ENCODE measurements at places on chromosomes 16 and 17. TPM values are rescaled to one million over a fixed set of nuclear protein-coding genes. Genes with fewer than 3 reads are reported as not detected.

- DNase-seq = no peak
Observed at GRCh38 chr17:71764505-71764904, 356.3 kb upstream of the SOX9 start.

DNA sequence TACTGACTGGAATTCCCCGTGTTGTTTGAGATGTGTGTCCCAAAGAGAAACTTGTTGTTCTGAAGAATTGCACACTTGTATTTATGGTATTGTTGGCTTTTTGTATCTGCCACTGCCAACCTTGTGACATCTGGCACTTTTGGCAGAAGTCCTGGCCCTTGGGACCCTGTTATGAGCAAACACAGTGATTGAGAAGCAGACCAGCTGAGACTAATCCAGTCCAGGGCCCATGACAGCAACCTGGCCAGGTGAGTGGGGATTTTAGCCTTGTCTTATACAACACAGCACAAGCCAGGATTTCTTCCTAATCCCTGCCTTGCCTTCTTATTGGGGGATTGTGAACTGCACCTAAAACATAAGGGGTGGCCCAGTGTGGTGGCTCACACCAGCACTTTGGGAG is 80.0 kb downstream of the NTN1 start:
- DNase-seq = no peak

- no peak for DNase-seq
Observed at GRCh38 chr17:7715936-7716886, 1.3 kb upstream of the DNAH2 start.

- no peak for DNase-seq
Observed at GRCh38 chr17:67718325-67718941, 697 bp downstream of the NOL11 start.

- DNase-seq = no peak
Observed at GRCh38 chr16:84569382-84569987, 48.4 kb downstream of the COTL1 start.

GRCh38 chr16:309476-309875 is 26.5 kb downstream of the PDIA2 start:
- peak; percentile 59 for DNase-seq

DNA sequence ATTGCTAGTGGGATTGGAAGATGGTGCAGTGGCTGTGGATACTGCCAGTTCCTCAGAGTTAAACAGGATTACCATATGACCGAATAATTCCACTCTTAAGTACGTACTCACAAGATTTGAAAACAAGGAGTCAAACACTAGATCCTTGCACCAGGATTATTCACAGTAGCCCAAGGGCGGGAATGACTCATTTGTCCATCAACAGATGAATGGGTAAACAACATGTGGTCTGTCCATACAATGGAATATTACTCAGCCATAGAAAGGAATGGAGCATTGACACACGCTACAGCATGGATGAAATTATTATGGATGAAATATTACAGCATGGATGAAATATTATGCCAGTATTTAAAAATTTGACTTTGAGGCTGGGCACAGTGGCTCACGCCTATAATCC is 9.1 kb upstream of the MAPK8IP3 start:
- no peak for DNase-seq

GRCh38 chr16:3187798-3188674 is at the start of gene OR1F1:
OR1F1 (plus strand) TSS chr16:3188204.
- DNase-seq = peak; percentile 86

DNA sequence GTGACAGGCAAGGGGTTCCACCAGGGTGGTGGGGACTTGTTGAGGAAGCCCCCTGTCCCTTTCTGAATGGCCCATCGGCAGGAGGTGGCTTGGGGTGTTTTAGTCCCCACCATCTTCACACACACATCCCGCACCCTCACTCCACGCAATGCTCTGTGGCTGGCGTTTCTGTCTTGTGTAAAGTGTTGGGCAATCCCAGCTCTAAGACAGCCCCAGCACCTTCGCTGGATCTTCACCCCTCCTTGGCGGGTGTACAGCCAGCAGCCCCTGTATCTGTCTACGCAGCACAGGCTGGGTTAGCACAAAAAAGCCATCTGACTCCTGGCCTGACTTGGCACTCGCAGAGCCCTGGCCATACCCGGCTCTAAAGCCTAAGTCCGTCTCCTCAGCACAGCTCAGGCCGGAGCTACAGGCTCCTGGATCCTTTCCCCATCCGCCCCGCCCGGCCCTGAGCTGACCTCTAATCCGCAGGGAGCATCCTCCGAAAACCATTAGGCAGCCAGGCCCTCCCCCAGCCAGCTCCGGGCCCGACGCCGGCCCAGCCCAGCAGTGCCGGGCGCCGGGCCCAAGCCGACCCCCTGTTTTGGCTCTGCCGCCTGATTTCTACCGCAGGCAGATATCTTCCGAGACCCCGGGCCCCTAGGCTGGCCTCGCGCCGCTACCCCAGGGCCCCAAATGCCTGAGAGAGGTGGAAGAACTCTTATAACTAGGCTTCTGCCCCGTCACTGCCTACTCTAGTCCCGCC is 42.4 kb upstream of the TAC4 start:
- DNase-seq = no peak

GRCh38 chr16:66342294-66342900 is 24.1 kb upstream of the CDH5 start:
- peak; percentile 29 for DNase-seq

GRCh38 chr17:9768381-9768934 is 22.9 kb downstream of the DHRS7C start:
- no peak for DNase-seq

GRCh38 chr17:65690626-65691310 is 129.3 kb upstream of the AXIN2 start:
- DNase-seq = no peak

DNA sequence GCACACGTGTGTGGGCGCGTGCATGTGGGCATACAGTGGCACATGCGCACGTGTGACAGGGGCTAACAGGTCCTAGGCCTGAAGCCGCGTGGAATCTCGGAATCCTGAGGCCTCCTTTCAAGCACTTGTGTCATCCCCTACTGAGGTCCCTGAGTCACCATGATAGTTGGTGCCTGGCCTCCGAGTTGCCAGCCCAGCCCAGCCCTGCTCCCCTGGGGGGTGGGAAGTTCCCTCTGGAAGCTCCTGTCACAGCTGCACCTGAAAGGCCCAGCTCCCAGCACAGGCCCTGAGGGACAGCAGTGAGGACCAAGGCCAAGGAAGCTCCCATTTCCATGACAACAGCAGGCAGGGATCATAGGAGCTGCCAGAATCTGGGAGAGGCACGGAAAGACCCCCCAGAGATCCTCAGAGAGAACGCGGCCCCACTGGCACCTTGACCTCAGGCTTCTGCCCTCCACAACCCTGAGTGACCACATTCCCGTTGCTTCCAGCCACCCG is 35.4 kb upstream of the ENPP7 start:
- DNase-seq = no peak

The VAMP2 gene
- 56.7 TPM for total RNA-seq

The KLHL10 gene
- total RNA-seq = not detected

The AMFR gene
- 47.5 TPM for total RNA-seq
